Uterine smooth muscle cell (primary cell): ENCODE measurements at places on chromosomes 2 and 18. TPM values are rescaled to one million over a fixed set of nuclear protein-coding genes. Genes with fewer than 3 reads are reported as not detected.

ALLC gene
- total RNA-seq: 0.25 TPM in 1 of 2 replicates, not detected in the other

FSHR gene
- total RNA-seq: not detected in 2 replicates

POU3F3 gene
- not detected in 2 replicates for total RNA-seq

ANKRD30BL gene
- total RNA-seq: not detected in 2 replicates

ASXL3 gene
- 0.87 and 3.3 TPM in 2 replicates for total RNA-seq

SERPINB10 gene
- 0.25 and 1.00 TPM in 2 replicates for total RNA-seq

EMILIN1 gene
- 196 and 328 TPM in 2 replicates for total RNA-seq

INHBB gene
- not detected in 2 replicates for total RNA-seq

SLC5A7 gene
- not detected in 2 replicates for total RNA-seq

ALS2 gene
- 33.2 and 35.1 TPM in 2 replicates for total RNA-seq
